ENCODE measurements at places on chromosomes 1 and 21. TPM values are rescaled to one million over a fixed set of nuclear protein-coding genes. Genes with fewer than 3 reads are reported as not detected.
A peak's percentile ranks its signal among the peaks of the same experiment; 100 is the strongest.

DNA sequence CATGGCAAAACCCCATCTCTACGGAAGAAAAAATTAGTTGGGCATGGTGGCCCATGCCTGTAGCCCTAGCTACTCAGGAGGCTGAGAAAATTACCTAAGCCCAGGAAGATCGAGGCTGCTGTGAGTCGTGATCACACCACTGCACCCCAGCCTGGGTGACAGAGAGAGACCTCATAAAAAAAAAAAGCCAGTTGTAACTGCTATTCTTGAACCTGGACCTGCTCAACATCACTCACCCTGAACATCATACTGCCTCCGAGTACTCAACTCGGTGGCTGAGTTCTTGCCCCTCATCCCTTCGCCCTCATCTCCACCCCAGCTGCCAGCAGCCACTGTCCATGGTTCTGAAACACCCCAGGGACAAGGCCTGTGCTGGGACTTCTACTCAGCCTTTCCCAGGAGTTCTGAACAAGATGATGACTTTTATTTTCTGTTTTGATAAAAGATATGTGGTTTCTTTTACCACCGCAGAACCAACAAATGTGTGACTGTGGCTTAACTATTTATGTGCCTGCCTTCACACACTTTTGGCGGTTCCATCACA, 5.4 kb upstream of the DISP3 start:
- no peaks in the 10 kb centered on the region for H3K36me3 ChIP-seq
- no peaks in the 10 kb centered on the region for H3K4me1 ChIP-seq
- peaks cover 3% of the 10 kb centered on the region for H3K27me3 ChIP-seq
- no peak overlapping the region for H3K27ac ChIP-seq
- no peak for DNase-seq
- H3K4me3 ChIP-seq = no peak overlapping the region

DNA sequence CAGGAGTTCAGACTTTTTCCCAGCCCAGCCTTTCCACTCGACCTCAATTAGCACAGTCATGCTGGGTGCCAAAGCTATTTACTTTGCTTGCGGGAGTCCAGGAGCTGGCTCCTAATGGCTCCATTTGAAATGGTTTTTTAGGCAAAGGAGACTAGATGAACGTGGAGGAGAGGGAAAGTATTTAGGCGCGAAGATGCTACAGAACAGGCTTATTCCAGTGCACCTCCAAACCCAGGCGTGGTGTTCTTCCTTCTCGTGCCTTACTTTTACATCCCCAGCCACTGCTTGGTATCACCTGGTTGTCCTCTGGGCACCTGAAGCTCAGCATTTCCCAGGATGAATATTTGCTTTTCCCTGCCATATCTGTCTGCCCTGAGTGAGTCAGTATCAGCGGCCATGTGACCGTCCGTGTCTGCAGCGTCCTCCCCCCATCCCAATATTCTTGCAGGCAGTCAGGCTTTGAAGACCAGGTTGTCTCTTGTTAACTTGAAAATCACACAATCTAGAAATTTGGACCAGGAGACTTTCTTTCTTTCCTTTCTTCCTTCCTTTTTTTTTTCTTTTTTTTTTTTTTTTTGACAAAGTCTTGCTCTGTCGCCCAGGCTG, 198.5 kb downstream of the DYRK1A start:
- H3K4me3 ChIP-seq = no peak overlapping the region
- no peaks in the 10 kb centered on the region for H3K4me1 ChIP-seq
- no peak for DNase-seq

DNA sequence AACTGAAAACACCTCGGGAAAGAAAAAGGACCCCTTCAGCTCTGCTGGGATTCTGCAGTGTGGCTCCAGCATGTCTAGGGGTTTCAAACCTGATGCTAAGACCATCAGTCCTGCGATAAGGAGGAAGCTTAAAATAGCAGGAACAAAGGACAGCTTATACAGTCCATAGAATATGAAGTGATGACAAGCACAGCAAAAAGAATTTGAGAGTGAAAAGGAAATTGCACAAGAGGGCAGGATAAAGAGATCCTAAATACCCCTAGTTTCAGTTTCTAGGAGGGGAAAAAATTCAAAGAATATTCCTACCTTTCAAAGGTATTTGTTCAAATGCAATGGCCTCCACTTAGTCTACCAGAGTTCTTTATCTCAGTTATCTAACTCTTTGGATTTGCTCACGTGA, 171.4 kb downstream of the TGFB2 start:
- no peaks in the 10 kb centered on the region for H3K36me3 ChIP-seq
- no peaks in the 10 kb centered on the region for H3K27me3 ChIP-seq
- no peak overlapping the region for H3K27ac ChIP-seq
- DNase-seq = no peak

DNA sequence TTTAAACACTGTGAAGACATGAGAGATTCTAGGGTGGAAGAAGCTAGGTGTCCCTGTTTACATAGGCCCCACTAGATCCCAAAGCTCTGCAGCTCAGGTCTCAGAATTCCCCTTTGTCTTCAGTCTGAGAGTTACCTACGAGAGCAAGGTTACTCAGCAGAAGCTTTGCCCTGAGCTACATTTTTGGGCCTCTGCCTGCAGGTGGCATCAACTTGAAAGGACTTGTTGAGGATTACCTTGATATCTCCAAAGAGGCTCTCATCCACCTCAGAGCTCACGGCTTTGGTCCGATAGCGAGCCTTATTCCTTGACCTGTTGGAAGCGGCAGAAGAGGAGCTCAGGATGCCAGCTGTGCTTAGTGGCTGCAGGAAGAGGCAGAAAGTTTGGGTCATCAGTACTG, 7.0 kb downstream of the CFAP45 start:
- no peak overlapping the region for H3K4me3 ChIP-seq
- H3K27ac ChIP-seq = no peak overlapping the region
- H3K4me1 ChIP-seq = no peaks in the 10 kb centered on the region
- no peak for DNase-seq
- H3K27me3 ChIP-seq = no peaks in the 10 kb centered on the region
- H3K36me3 ChIP-seq = no peaks in the 10 kb centered on the region

GRCh38 chr1:31891280-31891679, 46.9 kb downstream of the PTP4A2 start:
- H3K4me1 ChIP-seq = no peaks in the 10 kb centered on the region
- H3K27me3 ChIP-seq = no peaks in the 10 kb centered on the region
- no peak for DNase-seq

DNA sequence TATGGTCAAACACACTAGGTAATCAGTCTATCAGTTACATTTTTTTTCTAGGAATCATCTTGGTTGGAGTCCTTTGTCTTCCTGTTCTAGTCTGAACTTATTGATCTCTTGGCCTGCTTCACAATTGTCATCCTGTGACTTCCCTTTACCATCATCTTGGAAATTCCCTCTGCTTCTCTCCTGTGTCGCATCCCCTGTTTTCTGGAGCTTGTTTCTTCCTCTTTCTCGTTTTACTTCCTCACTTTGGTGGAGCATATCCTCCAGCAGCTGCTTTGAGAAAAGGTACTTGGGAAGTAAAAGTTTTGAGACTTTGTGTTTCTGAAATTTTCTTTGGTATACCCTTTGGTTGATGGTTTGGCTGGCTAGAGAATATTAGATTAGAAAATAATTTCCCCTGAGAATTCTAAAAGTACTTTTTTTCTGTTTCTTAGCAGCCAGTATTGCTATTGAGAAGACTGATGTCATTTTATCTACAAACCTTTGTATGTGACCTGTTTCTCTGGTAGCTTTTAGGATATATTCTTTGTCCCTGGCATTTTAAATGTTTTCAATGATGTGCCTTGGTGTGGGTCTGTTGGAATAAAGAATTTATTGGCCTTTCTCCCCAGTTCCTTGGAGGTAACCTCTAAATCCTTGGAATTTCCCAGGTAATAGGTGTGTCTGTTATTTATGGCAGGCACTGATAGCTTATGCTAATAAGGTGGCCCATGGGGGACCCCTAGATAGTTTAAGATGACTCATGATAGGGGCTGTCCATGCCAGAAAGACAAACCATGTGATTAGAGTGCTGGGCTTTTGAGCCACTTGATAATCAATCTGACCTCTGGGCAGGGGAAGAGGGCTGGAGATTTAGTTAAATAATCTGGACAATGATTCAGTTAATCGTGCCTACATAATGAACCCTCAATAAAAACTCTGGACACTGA, 6.1 kb upstream of the MYCL start:
- H3K36me3 ChIP-seq = no peaks in the 10 kb centered on the region
- H3K27ac ChIP-seq = no peak overlapping the region
- no peak for DNase-seq
- H3K27me3 ChIP-seq = no peaks in the 10 kb centered on the region
- H3K4me1 ChIP-seq = no peaks in the 10 kb centered on the region
- H3K4me3 ChIP-seq = no peak overlapping the region

DNA sequence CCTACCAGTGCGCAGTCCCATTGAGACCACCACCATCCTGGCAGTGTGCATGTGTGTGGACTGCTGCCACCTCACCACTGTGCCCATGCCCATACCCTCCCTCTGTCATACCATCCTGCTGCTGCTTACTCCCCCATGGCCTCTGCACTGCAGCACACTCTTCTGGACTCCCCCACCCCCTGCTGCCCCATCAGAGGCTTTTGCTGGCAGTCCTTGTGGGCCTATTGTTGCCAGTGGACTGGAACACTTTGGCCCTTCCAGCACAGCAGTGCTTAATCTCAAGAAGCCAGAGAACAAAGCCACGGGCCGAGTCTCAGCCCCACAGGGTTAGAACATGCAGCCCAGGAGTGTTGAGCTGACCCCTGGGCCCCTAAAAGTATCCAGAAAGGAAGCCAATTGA, 41.9 kb upstream of the IVNS1ABP start:
- DNase-seq = no peak
- H3K27ac ChIP-seq = no peak overlapping the region
- H3K36me3 ChIP-seq = no peaks in the 10 kb centered on the region
- H3K27me3 ChIP-seq = no peaks in the 10 kb centered on the region

GRCh38 chr1:178037510-178038253, 56.2 kb upstream of the RASAL2 start:
- no peak overlapping the region for H3K27ac ChIP-seq
- H3K4me1 ChIP-seq = no peaks in the 10 kb centered on the region
- DNase-seq = peak; percentile 96

DNA sequence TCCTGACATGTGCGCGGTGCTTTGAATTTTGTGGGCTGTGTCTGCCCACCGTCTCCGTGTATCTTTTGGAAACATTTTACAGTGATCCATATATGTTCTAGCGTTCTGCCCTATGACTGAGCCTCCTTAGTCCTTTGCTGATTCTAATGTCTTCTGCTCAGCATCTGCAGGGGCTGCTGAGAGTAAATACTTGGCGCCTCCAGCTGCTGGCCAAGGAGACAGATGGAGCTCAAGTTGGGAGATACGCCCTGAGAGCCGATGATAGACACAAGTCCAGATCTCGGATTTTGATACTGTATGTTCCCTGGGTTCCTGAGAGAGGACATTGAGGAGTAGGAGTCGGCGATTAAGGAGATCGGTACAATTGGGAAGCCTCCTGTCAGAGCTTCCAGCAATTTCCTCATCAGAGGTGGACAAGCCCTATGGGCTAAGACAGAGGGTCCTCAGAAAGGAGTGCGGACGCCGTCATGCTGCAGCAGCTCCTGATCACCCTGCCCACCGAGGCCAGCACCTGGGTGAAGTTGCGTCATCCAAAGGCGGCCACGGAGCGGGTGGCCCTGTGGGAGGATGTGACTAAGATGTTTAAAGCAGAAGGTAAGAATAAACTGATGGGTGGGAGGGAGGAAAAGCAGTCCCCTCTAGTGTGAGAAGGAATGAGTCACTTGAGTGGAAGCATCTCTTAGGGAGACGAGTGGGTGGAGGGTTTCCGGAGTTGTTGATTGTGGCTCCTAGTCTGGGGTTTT, 390 bp downstream of the ZFP69B start:
- H3K4me3 ChIP-seq = peak overlapping the region; percentile 66
- DNase-seq = peak; percentile 79
- H3K27me3 ChIP-seq = no peaks in the 10 kb centered on the region
- peak overlapping the region; percentile 76 for H3K27ac ChIP-seq
- H3K4me1 ChIP-seq = peaks cover 1% of the 10 kb centered on the region

DNA sequence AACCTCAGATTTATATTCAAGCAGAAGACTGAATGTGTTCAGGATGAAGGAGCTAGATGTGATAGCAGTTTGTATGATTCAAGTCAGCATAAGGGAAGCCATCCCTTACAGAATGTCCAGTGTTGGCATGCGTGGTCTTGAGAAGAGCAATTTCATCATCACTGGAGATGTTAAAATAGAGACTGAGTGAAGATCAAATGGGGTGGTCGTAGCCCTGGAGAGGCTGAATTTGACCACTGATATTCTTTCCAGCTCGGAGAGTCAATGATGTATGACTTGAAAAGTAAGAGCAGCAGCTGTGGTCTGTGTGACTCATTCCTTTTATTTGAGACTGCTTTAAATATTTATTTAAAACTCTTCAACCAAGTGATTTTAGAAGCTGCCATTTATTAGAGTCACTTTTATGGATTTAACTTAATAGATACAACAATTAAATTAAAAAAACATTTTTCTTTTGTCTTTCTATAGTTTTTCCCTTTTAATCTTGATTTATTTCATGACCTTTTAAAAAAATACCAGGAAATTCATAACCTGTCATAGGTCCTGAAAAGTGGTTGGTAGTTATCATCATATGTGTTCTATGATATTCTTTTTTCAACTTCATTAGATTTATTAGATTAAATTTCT, 15.5 kb downstream of the FMN2 start:
- no peak for DNase-seq
- H3K36me3 ChIP-seq = no peaks in the 10 kb centered on the region

DNA sequence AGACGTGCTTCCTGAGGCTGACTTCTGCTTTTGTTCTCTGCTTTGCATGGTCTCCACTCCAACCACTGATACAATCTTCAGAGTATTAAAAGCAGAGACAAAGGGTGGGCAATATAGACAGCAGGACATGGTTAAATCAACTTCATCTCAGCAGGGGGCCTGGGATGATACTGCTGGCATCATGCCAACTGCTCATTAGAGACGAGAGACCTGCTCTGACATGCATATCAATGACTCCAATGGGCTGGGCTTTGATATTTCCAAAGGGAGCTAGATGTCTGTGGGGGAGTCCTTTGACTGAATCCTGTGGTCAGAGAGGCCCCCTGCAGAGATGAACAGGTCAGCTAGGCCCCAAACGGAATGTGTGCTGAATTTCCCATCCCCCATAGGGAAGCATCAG, 106.6 kb downstream of the ACTL8 start:
- no peaks in the 10 kb centered on the region for H3K4me1 ChIP-seq
- no peak overlapping the region for H3K27ac ChIP-seq
- no peak for DNase-seq
- H3K27me3 ChIP-seq = no peaks in the 10 kb centered on the region

MYOC gene
- 74.0 TPM for total RNA-seq

RGS16 gene
- total RNA-seq = 20.9 TPM

SPRR5 gene
- not detected for total RNA-seq

SLC35A3 gene
- 23.4 TPM for total RNA-seq

AIRE gene
- 0.19 TPM for total RNA-seq

NTMT2 gene
- not detected for total RNA-seq

IGSF9 gene
- 0.30 TPM for total RNA-seq

MIS18A gene
- total RNA-seq = 5.5 TPM
